ENCODE measurements at places on chromosomes 4 and X.

DNA sequence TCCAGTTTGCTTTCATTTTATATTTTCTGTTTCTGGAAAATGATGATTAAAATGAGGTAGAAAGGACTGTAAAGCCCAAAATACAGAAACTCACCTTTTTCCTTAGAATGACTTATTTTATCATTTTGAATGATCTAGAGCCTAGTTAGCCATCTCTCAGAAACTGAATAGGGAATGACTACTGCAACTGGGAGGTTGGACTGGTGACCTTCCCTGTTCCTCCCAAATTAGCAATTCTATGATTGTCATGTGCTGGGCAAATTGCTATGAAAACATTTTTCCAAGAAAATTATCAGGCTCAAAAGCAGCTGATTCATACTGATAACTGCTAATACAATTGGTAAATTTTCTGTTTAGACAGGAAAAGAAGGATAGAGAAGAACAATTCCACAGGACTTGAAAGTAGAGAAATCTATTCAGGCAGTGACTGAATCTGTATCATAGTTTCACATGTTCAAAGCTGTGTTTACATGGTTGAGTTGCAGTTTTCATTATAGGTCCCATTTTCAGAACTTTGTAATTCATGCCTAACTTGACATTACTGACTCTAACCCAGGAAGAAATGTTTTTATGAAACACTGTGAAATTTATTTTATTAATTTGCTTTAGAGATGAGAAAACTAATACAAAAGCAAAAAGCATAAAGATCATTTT, 43.4 kb upstream of the SEC24B start:
- no peaks in the 10 kb centered on the region for H3K27me3 ChIP-seq
- H3K36me3 ChIP-seq: no peaks in the 10 kb centered on the region

GRCh38 chr4:177125656-177126055, 184.0 kb upstream of the NEIL3 start:
- H3K4me3 ChIP-seq: no peak overlapping the region
- no peaks in the 10 kb centered on the region for H3K27me3 ChIP-seq
- H3K27ac ChIP-seq: no peak overlapping the region
- H3K4me1 ChIP-seq: no peaks in the 10 kb centered on the region

- DNase-seq: no peak
Measured at GRCh38 chrX:16573781-16574180, 76.2 kb upstream of the S100G start.

DNA sequence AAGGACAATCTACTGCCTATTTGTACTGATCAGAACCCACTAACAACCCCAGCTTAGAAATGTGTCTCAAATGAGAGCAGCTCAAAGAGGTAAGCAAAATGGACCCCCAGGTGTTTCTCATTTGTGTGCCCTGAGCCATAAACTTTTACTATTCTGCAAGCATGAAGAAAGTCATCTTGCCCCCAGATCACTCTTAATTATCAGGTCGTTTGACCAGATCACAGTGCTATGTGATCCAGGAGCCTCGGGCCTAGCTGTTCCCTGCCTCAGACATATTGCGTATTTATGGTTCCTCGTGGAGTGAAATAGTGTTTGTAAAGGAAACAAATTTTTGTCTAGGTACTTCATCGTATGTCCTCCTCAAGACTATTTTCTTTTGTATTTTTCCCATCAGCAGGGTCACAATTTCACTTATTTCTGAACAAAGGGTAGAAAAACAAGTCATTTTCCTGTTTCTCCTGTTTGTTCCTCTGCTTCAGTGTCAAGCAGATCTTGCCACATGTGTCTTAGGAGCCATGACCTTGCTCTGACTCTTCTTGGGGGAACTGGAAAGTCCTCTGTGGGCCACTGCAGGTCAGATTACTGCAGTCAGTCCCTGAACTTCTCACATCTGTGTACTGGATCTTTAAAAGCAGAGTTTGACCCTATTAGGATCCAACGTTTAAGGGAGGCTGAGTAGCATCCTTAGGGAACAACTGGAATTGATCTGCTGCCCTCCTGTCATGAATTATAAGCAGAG, 194.9 kb downstream of the PALLD start:
- no peak for DNase-seq
- H3K4me1 ChIP-seq: no peaks in the 10 kb centered on the region
- no peaks in the 10 kb centered on the region for H3K36me3 ChIP-seq
- no peaks in the 10 kb centered on the region for H3K27me3 ChIP-seq

GRCh38 chrX:39442332-39442731, 641.1 kb downstream of the MID1IP1 start:
- H3K27ac ChIP-seq: no peak overlapping the region
- H3K4me1 ChIP-seq: peaks cover 10% of the 10 kb centered on the region

DNA sequence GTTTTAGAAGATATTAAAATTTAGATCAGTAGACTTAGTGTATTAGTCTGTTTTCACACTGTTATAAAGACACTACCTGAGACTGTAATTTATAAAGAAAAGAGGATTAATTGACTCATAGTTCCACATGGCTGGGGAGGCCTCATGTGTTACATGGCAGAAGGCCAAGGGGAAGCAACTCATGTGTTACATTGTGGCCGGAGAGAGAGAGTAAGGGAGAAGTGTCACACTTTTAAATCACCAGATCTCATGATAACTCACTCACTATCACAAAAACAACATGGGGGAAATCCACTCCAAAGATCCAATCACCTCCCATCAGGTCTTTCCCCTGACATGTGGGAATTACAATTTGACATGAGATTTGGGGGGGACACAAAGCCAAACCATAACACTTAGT, 1159.7 kb upstream of the PCDH7 start:
- no peak overlapping the region for H3K27ac ChIP-seq
- H3K27me3 ChIP-seq: no peaks in the 10 kb centered on the region
- H3K4me1 ChIP-seq: no peaks in the 10 kb centered on the region
- H3K4me3 ChIP-seq: no peak overlapping the region
- DNase-seq: no peak

GRCh38 chr4:52641854-52642563, 17.1 kb downstream of the USP46 start:
- H3K4me3 ChIP-seq: no peak overlapping the region
- no peaks in the 10 kb centered on the region for H3K36me3 ChIP-seq
- no peaks in the 10 kb centered on the region for H3K27me3 ChIP-seq
- no peak overlapping the region for H3K27ac ChIP-seq
- DNase-seq: no peak

GRCh38 chrX:15680401-15680800, 15.8 kb upstream of the CLTRN start:
- no peak overlapping the region for H3K4me3 ChIP-seq
- H3K4me1 ChIP-seq: peaks cover 9% of the 10 kb centered on the region
- DNase-seq: no peak
- no peaks in the 10 kb centered on the region for H3K27me3 ChIP-seq

DNA sequence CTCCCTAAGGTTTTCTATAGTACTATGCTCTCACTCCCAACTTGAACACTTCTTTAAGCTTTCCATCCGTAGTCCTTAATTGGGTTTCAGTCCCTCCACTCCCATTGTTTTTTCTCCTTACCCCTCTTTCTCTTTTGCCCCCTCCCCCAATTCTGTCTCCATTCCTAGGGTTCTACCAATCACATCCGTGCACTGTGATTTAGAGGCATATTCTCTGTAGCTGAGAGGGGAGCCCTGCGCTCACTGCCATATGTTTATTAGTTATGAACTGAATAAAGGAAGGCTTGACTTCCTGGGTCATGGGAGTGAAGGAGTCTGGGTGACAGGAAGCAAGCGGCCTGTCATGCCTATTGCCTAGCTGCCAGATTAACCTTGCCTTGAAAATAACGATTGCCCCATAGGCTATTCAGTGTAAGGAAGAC, 471 bp downstream of the MCTS1 start:
- peak overlapping the region; percentile 87 for H3K4me3 ChIP-seq
- peaks cover 6% of the 10 kb centered on the region for H3K4me1 ChIP-seq
- peak overlapping the region; percentile 88 for H3K27ac ChIP-seq
- peak; percentile 31 for DNase-seq
- no peaks in the 10 kb centered on the region for H3K27me3 ChIP-seq

DNA sequence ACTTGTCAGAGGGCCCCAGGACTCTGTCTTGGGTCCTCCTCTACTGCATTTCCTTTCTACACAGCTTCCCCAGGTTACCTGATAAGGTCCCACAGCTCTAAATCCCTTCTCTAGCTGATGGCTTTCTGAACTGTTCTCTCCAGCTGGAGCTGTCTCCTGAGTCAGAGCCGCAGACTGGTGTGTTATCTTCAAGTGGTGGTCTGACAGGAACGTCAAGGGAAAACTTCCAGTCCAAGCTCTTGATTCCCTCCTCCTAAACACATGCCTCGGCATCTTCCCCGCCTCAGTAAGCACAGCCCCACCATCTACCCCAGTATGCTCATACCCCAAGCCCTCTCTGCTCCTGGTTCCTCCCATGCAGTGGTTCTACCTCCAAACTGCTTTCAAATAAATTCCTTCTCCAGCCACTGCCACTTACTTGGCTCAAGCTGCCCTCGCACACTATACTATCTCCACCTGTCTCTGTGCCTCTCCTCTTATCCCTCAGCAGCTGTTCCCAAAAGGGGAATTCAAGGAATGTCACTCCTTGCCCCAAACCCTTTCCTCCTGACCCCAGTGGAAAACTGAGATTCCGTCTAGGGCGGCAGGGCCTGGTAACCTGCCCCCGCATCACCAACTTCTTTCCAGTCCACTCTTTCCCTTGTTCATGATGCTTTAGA, 17.2 kb upstream of the CENPU start:
- peaks cover 11% of the 10 kb centered on the region for H3K4me1 ChIP-seq
- H3K27ac ChIP-seq: no peak overlapping the region
- no peaks in the 10 kb centered on the region for H3K27me3 ChIP-seq
- no peak overlapping the region for H3K4me3 ChIP-seq
- H3K36me3 ChIP-seq: peaks cover 1% of the 10 kb centered on the region

DNA sequence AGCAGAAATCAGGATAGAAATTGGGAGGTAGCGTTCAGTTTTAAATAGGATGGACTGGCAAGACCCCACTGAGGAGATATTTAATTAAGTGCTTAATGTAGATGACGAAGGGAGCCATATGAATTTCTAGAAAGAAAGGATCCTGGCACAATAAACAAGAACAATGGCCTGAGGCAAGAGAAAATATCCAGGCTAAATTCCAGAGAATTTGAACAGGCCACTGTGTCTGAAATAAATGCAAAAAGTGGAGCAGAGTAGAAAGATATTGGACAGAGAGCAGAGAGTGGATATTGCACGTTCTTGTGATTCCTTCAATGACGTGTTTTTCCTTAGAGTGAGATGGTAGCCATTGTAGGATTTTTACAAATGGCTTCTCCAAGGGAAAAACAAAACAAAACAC, 1504.8 kb downstream of the C4orf33 start:
- no peaks in the 10 kb centered on the region for H3K4me1 ChIP-seq
- no peak for DNase-seq
- no peaks in the 10 kb centered on the region for H3K36me3 ChIP-seq
- no peak overlapping the region for H3K4me3 ChIP-seq
- H3K27me3 ChIP-seq: no peaks in the 10 kb centered on the region
